Stimulated activated CD4-positive, alpha-beta T cell treated with anti-CD3 and anti-CD28 coated beads, Interleukin-12 subunit alpha, Interleukin-12 subunit beta, amount 100 ng/mL, for 48 hours (primary cell): ENCODE measurements at places on chromosomes 13 and 19.

DNA sequence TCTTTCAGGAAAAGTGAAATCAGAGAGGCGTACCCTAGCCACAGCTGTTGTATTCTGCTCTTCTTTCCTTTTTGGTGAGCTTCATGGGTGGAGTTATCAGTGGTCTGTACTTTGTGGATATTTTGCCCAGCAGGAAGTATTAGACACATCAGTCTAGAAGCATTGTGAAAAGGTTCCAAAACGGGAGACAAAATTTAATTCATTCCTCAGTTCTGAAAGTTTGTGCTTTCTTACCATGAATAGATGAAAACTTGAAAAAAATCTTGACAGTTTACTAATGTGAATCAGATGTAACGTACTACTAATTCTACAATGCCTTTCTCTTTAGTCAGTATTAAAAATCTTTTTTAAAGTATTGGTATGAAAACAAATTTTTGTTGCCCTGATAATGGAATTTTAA, 116.8 kb downstream of the DNAJC3 start:
- DNase-seq: no peak

- no peak for DNase-seq
Measured at GRCh38 chr19:47886010-47886559, at the start of gene SULT2A1. TSS of gene SULT2A1 (minus strand) at chr19:47886315. CDS start at chr19:47886257, 58 bp downstream.

- DNase-seq: no peak
Measured at GRCh38 chr19:39173502-39173991, 23.2 kb upstream of the NCCRP1 start.

GRCh38 chr13:98599502-98600328, 22.8 kb upstream of the STK24 start:
- DNase-seq: no peak

- DNase-seq: no peak
Measured at GRCh38 chr19:29596080-29596727, 9.9 kb upstream of the POP4 start.

DNA sequence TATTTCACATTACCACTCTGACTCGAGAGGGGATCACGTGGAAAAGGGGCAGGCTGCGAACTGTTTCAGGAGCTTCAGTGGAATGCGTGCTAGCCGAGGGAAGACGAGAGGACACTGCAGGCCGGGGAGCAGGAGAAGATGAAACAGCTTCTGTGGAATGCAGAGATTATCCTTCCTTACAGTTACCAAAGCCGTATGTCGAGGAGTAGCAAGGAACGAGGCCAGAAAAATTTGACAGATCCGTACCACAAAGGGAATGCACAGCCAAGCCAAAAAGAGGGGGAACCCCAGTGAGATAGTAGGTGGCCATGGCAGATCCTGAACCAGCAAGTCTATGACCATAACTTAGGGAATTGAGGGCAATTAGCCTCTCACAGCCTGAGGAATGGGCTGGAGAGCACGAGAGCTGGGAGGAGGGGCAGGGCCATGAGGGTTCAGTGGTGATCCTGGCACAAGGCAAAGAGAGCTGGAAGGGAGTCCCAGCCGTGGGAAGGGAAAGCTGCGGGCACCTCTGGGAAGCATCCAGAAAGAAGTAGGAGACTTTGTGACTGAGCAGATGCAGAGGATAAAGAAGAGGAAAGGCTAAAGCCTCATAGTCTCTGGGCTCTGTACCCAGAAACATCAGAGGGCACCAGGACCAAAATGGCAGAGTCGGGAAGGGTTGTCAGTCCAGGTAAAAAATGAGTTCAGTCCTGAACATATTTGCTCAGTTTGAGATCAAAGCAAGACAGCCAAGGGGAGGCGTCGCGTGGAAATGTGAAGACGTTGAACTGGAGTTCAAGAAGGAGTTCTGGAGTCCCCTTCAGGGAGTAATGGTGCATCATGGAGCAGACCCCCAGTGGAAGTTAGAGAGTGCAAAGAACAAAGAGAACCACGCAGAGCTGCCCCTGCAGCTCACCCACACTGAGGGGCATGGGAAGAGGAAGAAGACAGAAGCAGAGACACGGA, 5.1 kb downstream of the COL4A1 start:
- no peak for DNase-seq

GRCh38 chr13:23716401-23716800, 146.2 kb downstream of the TNFRSF19 start:
- no peak for DNase-seq

DNA sequence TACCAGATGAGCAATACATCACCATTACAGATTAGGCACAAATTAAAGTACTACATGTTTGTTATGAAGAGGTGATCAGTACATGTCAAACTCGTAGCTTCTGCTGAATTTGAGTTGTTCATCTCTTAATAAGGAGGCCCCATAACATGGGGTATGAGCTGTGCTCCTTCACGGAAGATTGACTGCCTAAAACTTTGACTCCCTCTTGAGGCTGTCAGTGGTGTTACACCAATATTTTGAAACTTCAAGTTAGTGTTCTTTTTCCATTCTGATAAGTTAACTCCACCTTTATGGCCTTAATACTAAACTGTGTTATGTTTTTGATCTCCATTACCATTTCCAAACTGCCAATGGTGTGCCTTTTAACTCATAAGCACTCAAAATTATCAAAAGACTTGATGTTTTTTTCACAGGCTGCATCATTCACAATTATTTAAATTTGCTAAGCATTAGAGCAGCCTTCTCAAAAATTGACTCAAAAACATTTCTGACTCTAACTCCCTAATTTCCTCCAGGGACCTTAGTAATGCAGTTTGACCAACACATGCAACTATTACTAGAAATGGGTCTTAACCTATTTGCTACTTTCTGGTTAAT, 1591.5 kb downstream of the PCDH9 start:
- DNase-seq: no peak

GRCh38 chr19:2503521-2504109, 27.7 kb downstream of the GADD45B start:
- DNase-seq: peak; percentile 43

DNA sequence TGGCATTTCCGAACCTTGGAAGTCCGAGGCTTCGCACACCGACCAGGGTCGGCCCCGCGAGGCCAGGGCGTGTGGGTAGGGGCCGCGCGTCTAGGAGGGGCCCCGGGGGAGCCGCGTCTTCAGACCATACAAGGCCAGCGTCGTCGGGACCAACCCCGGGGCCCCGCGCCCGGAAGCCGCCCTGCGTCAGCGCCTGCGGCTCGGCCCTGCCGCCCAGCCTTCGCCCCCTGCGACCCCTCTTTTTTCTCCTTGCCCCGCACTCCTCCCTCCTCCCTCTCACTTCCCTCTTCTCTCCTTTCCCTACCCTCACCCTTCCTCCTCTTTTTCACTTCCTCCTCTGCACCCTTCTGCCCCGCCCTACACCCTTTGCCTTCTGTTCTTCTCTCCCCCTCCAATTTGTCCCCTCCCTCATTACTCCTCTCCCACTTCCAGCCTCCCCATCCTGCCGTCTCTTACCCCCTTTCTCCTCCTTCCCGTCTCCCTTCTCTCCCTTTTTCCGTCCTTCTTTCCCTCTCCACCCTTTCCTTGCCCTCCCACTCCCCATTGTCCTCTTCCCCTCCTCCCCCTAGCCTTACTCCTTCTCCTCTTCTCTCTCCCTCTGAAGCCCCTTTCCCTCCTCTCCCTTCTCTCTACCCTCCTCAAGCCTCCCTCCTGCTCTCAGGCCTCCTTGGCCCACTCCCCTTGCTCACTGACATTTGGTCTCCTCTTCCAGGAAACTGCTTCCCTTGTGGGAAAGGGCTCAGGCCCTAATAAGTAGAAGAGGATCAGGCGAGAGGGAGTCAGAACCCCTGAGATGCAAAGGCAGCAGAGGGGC, 2.2 kb upstream of the PLEKHG2 start:
- no peak for DNase-seq

DNA sequence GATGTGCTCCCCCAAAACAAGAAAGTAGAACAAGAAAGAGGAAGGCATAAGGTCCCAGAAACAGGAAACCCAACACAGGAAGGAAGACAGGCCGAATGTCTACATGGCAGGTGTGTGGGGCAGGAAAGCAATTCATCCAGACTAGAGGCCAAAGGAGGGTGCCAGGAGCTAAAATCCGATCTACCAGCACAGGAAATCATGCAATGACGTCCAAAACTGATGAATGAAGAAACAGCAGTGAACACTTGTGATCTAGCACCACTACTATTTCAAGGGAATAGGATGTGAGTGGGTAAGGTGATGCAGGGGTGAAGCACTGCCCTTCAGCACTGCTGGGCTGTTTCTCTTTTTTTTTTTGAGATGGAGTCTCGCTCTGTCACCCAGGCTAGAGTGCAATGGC, 59.1 kb downstream of the DOCK9 start:
- DNase-seq: no peak

DNA sequence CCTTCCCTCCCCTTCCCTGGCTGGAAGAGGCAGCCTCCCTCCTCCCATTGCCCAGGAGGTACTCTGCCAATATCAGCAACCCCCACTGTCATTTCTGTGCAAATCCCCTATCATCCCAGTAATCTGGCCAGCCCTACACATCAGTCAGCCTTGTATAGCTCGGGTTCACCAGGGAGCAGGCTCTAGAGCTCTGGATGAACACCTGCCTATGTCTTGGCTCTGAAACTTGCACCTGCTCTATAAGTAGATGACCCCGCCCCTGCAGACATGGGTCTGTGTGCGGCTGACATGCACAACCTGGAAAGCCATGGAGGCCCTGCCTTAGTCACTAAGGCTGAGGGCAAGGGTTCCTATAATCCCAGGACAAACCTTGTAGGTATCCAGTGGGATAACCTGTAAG, 1042.9 kb downstream of the UQCRFS1 start:
- no peak for DNase-seq

GRCh38 chr19:12564016-12564664, 12.9 kb upstream of the ZNF564 start:
- DNase-seq: peak; percentile 87

- peak; percentile 7 for DNase-seq
Measured at GRCh38 chr19:14686411-14686810, 3.4 kb upstream of the ZNF333 start.

- DNase-seq: no peak
Measured at GRCh38 chr19:56927294-56927693, 86.8 kb upstream of the PEG3 start.

DNA sequence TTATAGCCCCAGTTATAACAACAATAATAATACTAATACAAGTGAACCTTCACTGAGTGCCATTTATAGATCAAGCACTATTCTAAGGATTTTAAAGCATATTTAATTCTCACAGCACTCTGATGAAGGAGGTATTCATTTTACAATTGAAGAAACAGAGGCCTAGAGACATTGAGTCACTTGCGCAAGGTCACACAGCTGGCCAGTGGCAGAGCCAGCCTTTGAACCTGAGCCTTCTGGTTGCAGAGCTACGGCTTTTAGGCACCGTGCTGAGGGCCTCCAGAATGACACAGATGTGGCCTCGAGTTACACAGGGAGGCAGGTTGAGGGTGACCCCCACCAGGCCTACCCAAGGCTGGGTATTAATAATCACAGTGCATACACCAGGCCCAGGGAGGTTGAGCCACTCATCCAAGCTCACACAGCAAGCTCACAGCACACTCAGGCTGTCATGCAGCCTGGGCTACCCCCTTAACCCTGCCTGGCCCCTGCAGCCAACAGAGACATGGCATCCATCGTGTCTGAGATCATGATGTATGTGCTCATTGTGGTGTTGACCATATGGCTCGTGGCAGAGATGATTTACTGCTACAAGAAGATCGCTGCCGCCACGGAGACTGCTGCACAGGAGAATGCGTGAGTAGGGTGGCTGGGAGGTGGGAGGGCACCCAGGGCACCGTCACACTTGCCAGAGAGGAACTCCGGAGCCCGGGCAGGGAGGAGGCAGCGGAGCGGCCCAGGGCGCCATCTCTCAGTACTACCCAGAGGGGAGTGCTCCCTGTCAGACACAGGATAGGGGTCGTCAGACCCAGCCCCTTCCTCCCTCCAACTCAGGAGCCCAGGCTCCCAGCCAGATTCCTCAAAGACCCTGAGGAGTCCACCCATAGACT, 2.7 kb upstream of the HPN start:
- DNase-seq: no peak

DNA sequence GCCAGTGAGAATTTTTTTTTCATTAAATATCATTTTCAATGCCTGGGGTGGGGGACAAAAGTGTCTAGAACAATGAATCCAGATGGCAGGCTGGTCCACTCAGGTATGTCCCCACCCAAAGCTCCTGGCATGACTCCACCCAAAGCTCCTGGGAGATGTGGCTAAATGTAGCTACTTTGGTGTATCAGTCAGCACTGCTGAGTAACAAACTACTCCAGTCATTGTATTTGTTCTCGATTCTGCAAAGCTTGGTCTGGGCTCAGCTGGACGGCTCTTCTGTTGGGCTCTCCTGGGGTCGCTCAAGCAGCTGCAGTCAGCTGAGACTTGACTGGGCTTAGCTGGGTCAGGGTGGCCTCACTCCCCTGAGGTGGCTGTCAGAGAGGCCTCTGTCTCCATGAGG, 48.5 kb downstream of the CELF5 start:
- no peak for DNase-seq

GRCh38 chr19:27815985-27816384, 1397.0 kb downstream of the UQCRFS1 start:
- no peak for DNase-seq

DNA sequence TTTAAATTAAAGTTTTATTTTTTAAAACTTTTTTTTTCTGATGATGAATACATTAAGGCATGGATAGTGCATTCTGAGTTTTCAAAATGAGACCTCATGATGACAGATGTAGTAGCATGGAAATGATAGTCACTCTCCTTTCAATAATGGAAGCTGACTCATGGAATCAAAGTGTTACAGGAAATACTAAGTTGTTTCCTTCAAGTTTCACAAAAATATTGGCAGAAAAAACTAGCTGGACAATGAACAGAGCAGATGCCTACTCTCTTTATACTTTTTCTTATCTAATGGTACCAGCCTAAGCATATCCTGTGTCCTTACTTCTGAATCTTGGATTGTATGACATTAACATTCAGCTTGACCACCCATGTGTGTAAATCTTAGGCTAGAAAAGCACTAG, 1337.3 kb downstream of the PCDH9 start:
- no peak for DNase-seq

DNA sequence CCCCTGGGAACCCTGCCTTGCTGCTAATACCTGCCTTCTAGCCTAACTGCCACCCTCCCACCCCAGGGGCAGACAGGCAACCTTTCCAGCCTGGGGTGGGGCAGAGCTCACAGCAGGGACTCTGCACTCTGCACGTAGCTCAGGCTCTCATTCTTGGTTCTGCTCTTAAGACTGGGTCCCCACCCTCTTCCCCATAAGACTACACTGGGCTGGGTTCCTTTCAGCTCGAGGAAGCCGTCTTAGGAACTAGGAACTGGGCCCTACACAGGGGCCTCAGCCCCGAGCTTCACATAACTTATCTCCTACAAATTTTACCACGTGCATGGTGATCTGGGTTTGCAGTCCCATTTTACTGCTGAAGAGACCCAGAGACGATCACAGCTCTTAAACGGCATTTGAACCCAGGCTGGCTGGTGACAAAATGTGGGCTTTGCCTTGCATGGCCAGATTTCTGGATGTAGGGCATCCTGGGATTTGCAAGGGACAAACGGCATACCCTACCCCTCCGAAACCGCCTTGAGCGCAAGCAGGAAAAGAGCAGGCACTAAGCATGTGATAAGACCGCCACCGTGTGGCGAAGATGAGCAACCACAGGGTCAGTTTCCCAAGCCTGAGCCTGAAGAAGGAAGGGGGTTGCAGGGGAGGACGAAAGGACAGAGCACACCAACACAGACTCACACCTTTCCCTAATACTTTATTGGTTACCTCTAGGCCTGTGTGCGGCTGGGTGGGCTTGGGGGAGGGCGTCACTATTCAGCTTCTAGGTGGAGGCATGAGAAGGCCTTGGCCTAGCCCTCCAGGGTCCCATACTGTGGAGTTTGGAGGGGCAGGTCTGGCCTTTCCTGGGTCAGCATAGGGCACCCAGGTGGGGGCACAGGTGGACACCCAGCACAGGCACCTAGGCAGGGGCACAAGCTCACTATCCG, 5.1 kb downstream of the JUNB start:
- no peak for DNase-seq

- DNase-seq: no peak
Measured at GRCh38 chr19:49497047-49497788, 984 bp downstream of the RPS11 start.
